ENCODE measurements at places on chromosomes 1 and 21.

DNA sequence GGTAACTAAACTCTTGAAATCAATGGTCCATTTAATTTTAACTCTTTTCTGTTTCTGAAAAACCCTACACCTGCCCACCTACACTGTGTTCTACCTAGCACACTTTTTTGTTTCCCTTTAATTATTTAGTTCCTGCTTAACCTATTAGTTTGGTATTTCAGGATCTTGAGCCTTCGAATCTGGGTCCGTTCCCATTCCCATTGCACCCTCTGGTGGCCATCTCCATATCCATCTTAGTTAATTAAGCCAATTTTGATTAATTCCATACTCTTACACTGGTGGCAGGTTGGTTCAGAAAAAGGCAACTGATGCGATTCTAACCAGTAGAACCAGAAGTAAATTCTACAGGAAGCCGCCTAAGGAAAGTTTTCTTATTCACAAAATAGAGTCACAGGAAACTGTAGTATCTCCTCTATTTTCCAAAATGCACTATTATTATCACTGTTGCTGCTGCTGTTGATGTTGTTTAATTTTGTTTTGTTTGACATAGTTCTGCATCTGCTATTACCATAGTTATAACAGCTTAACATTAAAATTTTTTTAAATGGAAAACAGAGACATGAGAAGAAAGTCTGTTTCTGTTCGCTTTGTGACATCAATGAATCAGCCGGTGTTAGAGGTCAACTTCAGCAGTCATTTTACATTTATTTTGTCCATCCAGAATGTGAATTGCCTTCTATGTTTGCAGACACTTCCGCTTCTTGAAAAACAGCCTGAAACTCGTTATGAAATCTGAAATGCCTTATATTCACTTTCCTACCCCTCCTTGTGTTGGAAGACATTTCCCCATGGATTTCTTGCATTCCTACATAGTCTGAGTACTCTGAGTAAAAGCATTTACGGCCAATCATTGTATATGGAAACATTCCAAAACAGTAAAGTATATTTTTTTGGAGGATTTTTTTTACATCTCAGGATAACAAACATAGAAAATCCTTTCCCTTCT, 115.5 kb upstream of the NCAM2 start:
- DNase-seq: peak; percentile 14

- no peak for DNase-seq
These were observed 12.1 kb downstream of the FCRL5 start for GRCh38 chr1:157540160-157540748.

- DNase-seq: no peak
These were observed 23.8 kb upstream of the MX1 start for GRCh38 chr21:41402231-41402630.

- peak; percentile 58 for DNase-seq
These were observed 24.7 kb downstream of the HMGCS2 start for GRCh38 chr1:119743776-119744597.

GRCh38 chr1:94862718-94863117, 42.6 kb downstream of the SLC44A3 start:
- no peak for DNase-seq

DNA sequence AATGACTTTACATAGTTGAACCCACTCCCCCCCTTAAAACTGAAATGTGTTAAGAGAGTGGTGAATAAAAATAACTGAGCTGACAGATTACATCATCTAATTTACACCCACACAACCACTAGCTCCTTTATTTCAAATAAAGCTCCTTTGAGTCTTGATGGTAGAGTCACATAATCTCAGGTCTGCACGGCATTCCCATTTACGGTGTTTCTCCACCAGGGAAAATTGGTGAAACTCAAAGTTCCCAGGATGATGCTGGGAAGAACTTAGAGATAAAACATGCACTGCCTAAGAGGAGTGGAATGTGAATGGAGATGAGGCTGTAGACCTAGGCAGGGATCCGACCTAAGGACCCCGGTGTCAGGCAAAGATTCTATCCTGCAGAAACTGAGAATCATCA, 727.8 kb upstream of the ADAMTS5 start:
- no peak for DNase-seq

GRCh38 chr1:147912553-147912952, 10.0 kb downstream of the GJA8 start:
- no peak for DNase-seq

Measured in stimulated activated CD4-positive, alpha-beta T cell treated with anti-CD3 and anti-CD28 coated beads, Interleukin-2, amount 100 ng/mL, for 24 hours (primary cell).